ENCODE measurements at places on chromosomes 3 and 15.
A peak's percentile ranks its signal among the peaks of the same experiment; 100 is the strongest.

DNA sequence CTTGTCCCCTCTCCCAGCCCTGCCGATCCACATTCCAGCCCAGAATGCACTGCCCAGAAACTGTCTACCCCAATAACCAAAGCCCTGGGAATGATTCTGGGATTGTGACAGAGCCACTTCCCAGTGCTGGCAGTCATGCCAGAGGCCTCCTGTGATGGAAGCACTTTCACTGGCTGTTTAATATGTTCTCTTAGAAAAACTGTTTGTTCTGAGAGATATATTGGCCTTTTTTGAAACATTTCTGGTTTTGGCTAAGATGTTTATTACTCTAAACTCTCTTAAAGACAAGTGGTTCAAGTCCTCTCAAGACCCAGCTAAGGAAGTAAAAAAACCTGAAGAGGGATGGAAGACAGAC is 74.0 kb upstream of the HACD2 start:
- no peak for DNase-seq

- DNase-seq, result no peak
Observed at GRCh38 chr15:69848551-69849231, 249.0 kb downstream of the TLE3 start.

- no peak for DNase-seq
Observed at GRCh38 chr3:30827080-30827479, 67.4 kb downstream of the GADL1 start.

GRCh38 chr3:24237971-24238706 is 256.5 kb downstream of the THRB start:
- DNase-seq, result no peak

- no peak for DNase-seq
Observed at GRCh38 chr3:45962033-45962432, 18.8 kb downstream of the CXCR6 start.

- no peak for DNase-seq
Observed at GRCh38 chr3:52891615-52892081, 5.7 kb downstream of the STIMATE start.

GRCh38 chr15:52191207-52191606 is at the start of gene GNB5:
Gene GNB5, minus strand, starts transcription at chr15:52191392. Its CDS starts 6,716 bp downstream, at chr15:52184676.
- no peak for DNase-seq

DNA sequence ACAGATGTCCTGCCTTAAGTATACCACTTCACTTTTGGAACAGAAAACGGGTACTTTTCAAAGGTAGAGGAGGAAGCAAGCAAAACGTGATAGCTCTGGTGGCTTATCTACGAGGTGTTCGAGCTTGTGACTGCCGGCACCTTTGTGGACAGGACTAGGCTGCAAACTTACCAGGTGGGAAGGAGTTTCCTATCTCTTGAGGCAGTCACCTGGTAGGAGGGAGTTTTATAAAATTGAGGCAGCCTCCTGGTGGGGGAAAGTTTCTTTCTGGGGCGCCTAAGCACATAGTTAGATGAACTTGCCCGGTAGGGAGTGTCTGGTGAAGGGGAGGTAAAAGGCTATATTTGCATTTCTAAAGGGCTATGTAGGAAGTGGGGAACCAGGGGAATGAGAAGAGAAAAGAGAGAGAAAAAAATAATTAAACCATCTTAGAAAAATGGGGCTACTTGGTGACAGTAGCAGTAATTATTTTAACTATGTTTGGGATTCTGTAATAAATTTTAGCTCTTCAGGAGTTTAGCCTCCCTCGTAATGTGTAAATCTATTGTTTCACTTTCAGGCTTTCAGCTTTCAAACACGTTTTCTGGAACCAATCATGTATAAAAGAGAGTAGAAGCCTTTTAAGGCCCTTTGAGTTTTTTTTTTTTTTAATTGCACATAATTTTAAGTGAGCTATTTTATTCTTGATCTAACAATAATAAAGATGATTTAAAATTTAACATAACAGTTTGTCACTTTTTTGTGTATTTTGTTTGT is 131.0 kb downstream of the IL5RA start:
- DNase-seq, result no peak

- DNase-seq, result no peak
Observed at GRCh38 chr15:72183781-72184164, 13.8 kb downstream of the GRAMD2A start.

DNA sequence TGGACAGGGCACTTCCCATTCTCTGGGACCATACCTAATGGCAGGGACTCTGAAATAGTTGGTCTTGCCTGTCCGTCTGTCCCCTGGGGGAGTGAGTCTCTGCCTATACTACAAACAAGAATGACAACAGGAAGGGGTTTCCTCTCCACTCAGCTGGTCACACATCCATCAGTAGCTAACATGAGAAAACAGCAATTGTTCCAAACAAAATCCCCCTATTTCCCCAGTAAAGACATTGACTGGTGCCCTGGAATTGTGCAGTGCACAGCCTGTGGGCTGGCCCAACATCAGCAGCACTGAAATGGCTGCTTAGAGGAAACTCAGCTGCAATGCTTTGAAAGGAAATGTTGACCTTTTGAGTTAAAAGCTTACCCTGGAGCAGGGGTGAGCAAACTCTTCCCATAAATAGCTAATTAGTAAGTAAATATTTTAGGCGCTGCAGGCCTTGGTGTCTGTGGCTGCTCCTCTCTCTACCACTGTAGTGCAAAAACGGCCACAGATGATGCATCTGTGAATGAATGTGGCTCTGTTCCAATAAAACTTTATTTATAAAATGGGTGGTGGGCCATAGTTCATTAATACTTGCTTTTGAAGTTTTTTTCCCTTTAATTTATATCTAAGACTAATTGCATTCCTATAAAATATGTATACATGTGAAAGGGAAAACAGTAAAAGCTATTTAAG is 174.3 kb downstream of the KLF13 start:
- DNase-seq, result no peak

GRCh38 chr3:151112731-151113130 is 27.3 kb downstream of the MED12L start:
- no peak for DNase-seq

- DNase-seq, result no peak
Observed at GRCh38 chr15:66704803-66705153, 2.7 kb downstream of the SMAD6 start.

DNA sequence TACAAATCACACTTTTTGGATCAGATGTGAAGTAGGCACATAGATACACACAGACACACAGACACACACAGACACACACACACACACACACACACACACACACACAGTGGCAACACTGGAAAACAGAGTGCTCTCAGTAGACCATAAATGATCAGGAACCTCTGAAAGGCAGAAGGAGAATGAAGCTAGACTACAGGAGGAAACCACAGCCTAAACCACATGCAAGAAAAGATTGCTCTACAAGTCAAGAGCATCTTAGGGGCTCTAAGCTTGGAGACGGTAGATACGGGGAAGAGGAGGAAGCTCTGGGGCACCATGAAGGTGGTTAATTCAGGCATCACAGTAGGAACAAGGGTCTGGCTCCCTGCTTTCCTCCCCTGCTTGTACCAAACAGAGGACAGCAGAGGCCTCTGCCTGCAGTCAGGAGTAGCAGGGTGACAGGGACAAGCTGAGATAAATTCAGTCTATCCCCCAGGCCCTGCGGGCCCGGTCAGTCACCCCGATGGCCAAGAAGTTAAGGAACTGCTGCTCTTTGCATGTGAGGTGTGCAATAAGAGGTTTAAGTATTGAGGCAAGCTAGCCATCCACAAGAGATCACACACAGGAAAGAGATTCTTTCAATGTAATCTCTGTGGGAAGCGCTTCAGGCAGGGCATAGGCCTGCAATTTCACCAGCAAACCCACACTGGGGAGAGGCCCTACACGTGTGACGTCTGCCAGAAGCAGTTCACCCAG is 23.5 kb upstream of the ARPIN start:
- no peak for DNase-seq

DNA sequence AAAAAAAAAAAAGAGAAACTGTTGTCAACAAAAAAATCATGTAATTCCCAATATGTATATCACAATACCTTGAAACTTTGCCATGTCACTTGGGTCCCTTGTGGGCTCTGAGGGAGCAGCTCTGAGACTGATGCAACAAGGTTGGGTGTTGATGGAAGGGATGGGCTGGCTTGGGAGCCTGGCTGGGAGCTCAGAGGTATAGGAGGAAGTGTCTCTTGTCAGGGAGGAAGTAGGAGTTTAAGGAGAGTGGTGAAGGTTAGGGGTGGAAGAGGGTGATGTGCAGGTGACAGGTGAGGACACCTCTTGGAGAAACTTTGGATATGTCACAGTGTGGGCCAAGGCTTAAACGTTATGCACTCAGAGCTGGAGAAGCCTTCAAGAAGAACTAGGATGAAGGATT is 2.0 kb upstream of the TM6SF1 start:
- DNase-seq, result no peak

DNA sequence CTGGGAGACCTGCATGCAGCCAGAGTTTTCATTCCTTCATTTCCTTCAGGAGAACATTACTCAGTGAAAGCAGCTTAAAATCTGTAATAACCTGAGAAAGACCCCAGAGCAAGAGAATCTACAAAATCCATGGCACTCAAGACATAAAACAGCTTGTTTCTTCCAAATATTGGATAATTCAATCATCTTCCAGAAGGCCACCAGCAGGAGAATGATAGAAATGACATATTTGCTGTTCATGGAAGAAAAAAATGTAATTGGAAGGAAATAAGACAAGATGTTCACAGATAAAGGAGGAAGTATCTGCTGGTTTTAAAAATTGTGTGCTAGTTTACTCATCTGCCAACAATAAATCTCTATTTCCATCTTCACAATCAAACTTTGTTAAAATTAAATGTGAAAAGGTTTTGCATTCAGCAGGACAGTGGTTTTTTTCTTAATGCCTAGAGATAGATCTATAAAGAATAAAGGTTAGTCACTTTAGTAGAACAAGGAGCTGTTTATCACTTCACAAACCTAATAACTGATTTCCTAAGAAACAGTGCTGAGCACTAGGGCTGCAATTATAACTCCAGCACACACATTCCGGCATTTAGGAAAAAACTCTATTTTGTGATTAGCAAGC is 530.8 kb downstream of the NSUN3 start:
- no peak for DNase-seq

DNA sequence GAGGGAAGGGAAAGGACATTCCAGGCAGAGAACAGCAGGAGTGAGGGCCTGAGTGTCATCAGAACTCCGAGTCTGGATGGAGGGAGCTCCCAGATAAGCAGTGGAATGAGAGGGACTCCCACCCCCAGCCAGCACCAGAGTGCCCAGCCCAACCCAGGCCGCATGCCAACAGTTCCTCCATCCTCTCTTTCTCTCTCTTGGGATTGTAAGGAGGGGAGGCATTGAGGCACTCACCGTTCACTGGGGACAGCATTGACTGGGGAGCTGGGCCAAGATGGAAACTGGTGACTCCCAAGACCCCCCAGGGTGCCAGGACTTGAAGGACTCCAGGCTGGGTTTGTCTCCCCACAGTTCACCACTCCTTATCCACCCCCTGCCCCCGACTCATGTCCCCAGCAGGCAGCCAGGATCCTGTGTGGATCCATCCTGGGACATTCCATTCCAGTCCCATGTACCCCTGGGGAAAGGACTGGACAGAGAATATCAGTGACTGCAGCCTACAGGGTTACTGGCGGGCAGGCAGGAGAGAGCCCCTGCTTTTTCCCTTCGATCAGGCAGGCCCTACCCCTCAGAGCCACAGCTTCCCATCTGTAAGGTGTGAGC is 15.7 kb downstream of the PTH1R start:
- DNase-seq, result no peak

GRCh38 chr15:65875458-65875857 is 6.2 kb downstream of the RAB11A start:
- DNase-seq, result no peak

- no peak for DNase-seq
Observed at GRCh38 chr15:35444557-35445204, 101.3 kb downstream of the DPH6 start.

GRCh38 chr15:48720646-48721045 is 75.1 kb upstream of the FBN1 start:
- no peak for DNase-seq

DNA sequence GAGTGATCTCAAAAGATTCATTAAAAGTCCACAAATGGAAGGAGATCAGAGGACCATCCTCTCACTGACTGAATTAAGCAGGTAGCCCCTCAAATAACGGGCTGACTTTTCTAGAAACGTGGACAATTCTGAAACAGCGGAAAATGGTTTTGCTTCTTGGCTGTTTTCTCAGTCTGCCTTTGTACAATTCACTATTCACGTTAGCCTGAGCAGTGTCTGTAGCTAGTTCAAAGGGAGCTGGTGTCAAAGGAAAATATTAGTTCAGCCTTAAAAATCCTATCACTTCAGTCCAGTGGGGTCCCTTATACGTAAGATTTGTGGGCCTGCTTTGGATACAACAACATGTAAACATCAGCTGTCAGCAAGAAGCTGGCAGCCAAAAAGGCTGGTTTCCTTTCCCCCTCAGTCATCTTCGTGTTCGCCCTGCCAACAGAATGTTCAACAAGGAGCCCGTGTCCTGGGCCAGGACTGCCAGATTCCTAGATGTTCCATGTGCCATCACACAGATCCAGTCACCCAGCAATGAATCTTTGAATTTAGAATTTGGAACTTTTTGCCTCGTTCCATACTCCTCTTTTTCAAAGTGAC is 19.3 kb downstream of the LMCD1 start:
- no peak for DNase-seq

DNA sequence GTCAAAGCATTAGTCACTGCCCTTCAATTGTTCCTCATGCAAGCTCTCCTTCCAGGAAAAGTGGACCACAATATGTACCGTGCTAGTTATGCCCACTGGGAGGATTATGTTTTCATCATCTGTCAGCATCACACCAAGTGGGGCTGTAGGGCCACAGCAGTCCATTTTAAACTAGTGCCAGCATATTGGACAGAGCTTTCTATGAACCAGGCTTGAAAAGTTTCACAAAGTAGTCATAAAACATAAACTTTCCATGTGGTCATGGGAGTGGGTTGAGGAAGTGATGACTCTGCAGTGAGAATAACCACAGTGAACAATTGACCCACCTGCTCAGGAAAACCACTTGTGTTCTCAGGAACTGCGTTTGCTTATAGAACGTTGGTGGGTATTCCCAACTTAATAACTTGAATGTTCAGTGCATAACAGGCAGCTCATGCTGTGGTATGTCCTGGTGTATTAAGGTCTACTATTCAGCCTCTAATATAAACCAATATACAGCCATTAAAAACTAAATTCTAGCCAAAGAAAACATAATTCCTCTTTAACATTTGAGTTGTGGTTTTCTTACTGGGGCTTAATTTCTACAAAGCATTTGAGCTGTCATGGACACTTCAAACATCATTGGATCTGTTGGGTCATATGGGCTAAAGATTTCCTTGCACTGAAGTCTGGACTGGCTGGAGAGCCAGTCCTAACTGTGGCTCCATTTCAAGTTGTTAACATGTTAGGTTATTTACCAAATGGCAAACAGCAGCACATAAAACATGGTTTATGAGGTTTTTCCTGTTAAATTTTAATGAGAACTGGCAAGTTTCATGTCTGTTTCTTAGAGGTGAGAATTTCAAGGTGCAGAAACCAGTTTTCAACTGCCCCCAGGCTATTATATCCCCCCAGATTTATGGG is 274.1 kb downstream of the OTOL1 start:
- DNase-seq, result no peak

GRCh38 chr3:30770387-30770786 is 124.1 kb downstream of the GADL1 start:
- no peak for DNase-seq

- peak; percentile 46 for DNase-seq
Observed at GRCh38 chr15:88627463-88627862, 6.3 kb downstream of the AEN start.
